Epithelial cell of prostate (primary cell): ENCODE measurements at places on chromosomes 7 and 10.

- no peak for DNase-seq
Observed at GRCh38 chr10:65335311-65335710, 1590.5 kb upstream of the LRRTM3 start.

GRCh38 chr7:12350971-12351370, 52.7 kb downstream of the VWDE start:
- DNase-seq = no peak

GRCh38 chr7:78862411-78862900, 591.0 kb downstream of the MAGI2 start:
- DNase-seq = no peak

DNA sequence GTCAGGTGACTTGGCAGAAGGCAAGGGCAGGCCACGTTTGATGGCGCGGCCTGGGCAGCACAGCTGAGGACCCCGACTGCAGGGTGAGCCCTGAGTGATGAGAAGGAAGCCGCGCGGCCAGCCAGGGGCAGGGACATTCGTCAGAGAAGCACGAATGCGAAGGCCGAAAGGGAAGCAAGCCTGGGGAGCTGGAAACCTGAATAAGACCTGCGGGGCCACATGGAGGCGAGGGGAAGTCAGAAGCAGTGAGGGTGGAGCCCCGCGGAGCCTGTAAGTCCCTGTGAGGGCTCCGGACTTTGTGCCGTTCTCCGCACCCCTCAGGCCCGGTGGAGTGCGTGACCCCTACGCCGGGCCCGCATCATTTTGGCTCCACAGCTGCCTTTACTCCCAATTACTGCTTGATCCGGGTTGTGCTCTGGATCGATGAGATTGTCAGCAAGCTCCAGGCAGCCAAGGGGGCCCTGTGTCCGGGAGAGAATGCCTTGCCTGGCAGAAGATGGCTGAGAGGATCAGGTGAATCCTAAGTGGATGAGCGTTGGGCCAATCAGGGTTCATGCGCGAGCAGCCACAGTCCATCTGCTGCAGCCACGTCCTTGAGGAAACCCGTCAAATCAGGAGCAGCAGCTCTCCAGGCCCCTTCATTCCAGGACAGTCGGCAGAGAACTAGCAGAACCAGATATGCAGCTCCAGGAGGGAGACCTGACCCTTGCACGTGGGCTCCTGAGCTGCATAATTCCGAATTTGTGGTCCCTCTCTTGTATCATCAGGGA, 293.3 kb upstream of the SHH start:
- DNase-seq = no peak

DNA sequence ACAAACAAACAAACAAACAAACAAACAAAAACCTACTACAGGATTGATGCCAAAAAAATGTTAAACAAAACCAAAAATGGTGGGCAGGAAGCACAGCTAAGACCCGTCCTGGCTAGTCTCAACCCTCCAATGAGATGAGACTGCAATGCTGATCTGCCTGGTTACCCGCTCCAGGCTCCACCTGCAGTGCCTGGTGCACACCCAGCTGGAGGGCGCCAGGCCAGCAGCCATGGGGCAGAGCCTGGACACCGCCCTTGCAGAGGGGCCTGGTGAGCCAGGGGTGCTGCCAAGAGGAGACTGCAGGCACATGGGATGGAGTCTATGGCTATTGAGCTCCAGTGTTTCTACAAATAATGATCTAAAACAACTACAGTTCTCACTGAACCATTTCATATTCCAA, 107.0 kb downstream of the LARP4B start:
- no peak for DNase-seq

DNA sequence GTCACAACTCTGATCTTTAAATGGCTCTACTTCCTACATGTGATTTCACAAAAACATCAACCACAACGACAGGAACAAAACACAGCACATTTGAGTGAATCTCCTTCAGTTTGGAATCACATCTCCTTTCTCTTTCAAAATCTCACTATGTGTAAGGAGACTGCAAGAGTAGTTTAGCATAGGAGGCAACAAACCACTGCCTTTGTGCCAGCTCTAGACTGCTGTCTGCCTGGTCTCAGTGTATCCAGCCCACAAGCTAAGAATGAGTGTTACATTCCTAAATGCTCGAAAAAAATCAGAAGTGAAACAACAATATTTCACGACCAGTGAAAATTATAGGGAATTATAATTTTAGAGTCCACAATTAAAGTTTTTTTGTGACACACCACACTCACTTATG, 217.0 kb upstream of the STEAP4 start:
- no peak for DNase-seq

- no peak for DNase-seq
Observed at GRCh38 chr10:132133005-132133404, 53.7 kb upstream of the DPYSL4 start.

- DNase-seq = no peak
Observed at GRCh38 chr10:6416892-6417512, 163.1 kb downstream of the PRKCQ start.

DNA sequence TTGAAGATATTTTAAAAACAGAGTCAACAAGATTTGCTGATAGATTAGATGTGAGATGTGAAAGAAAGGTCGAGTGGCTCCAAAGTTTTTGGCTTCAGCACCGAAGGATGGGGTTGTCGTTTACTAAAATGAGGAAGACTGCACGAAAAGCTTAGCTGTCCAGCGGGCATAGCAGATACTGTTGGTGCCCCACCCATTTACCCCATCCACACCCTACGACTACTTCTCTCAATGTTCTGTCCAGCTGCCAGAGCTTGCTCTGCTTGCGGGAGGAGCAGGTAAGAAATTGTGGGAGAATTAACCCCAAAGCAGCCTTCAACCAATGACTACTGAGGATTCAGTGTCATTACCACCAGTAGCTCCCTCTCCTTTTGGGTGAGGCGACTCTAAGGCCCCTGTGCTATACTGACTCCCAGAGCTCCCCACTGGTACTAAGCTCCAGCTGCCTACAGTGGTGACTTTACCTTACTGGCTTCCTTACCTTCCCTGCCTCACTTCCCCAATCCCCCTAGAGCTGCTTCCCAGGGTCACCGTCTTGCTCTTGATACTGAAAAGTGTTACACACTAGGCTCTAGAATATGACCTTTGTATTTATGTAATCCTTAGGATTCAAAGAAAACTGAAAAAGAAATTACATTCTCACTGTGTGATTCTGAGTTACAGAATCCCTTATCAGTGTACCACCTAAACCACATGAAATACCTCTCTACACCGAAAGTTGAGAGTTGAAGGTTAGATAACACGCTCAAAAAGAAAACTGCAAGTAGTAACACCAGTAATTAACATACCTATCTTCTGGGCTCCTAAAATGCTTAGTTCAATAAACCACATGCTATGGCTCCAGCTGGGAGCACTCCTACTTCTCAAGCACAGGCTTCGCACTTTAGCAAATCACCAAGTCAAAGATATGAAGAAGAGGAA, 22.3 kb downstream of the CACUL1 start:
- no peak for DNase-seq

DNA sequence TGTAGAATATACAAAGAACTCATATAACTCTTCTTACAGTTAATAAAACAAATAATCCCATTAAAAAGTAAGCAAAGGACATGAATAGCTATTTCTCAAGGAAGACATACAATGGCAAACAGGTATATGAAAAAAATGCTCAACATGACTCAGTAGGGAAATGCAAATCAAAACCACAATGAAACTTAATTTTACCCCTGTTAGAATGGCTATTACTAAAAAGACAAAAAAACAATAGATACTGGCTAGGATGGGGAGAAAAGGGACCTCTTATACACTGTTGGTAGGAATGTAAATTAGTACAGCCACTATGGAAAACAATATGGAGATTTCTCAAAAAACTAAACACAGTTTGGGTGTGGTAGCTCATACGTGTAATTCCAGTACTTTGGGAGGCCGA, 37.8 kb downstream of the HERPUD2 start:
- DNase-seq = no peak

DNA sequence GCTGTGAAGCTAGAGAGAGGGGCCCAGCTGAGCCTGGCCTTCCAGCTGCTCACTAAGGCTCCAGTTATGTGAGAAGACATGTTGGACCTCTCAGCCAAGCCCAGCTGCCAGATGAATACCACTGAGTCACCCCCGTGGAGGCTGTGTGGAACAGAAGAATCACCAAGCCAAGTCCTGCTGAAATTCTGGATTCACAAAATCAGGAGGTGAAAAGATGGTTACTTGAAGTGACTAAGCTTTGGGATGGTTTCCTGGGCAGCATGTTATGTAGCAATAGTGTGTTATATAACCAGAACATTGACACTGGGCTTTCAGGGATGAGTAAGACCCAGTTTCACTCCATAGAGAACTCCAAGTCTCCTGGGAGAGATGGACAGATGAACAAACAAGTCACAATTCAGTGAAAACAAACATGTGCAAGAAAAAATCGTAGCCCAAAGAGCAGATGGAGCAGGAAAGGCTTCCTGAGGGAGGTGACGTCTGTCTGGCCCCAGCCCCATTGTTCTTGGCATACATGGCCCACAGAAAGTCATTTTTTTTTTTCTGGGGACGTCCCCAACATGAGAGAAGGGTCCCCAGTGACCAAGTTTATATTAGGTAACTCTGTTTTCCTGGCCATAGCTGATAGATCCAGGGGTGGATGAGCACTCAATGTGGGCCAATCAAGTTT, 64.1 kb upstream of the PDZD8 start:
- peak; percentile 97 for DNase-seq

DNA sequence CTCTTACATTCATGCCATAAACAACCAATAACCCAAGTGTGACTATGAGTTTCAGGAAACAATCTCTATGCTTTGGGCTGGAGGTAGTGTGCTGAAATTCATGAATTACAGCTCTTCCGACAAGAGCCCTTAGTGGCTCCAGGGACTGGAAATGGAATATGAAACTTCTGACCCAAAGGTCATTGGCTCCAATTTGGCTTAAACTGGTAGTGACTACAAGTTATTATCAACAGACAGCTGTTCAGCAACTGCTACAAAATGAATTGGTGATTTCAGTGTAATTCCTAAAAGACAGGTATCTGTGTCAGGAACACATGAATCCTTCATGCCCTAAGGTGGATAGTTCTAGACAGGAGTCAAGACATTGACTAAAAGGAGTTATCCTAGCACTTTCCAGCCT, 745.4 kb downstream of the PHTF2 start:
- DNase-seq = no peak

- DNase-seq = no peak
Observed at GRCh38 chr7:8146788-8147413, 115.1 kb downstream of the ICA1 start.

- no peak for DNase-seq
Observed at GRCh38 chr10:83372646-83373045, 766.7 kb upstream of the GHITM start.

DNA sequence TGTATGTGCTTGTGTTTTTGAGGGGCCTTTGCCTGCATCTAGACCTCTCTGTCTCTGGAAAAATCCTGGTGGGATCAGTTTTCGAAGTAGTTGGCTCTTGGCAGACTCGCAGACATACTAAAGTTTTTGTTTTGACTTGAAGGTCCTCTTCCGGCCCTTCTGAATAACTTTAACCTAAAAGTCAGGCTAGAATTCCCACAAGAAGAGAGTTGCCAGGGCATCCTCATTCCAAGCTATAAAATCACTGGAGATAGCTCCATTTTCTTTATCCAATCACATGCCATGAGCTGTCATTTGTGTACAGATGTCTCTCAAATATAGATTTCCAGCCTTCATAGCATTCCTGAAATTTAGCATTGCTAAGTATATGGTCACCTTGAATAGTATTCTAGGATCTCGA, 967.8 kb downstream of the LRMDA start:
- DNase-seq = no peak

DNA sequence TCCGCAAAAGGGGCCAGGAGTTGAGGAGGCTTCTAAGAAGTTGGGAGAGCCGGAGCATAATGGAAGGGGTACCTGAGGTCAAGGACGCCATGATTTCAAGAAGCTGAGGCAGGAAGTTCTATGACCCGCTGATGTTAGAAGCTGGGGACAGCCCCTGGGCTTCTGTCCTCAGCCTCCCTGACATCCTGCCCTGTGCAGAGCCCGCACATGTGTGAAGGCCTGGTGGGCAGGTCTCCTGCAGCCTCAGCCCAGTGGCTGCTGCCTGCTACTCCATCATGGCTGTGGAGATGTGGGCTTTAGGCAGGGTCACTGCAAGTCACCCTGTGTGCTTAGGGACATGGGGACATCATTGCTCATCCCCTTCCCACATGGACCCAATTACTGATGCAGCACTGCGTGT, 53.8 kb upstream of the PCBD1 start:
- no peak for DNase-seq

GRCh38 chr7:111175908-111176441, 85.0 kb downstream of the LRRN3 start:
- no peak for DNase-seq

- no peak for DNase-seq
Observed at GRCh38 chr10:72274730-72275350, 1.1 kb downstream of the DDIT4 start.

GRCh38 chr7:159118197-159118595, 26.5 kb downstream of the VIPR2 start:
- no peak for DNase-seq

DNA sequence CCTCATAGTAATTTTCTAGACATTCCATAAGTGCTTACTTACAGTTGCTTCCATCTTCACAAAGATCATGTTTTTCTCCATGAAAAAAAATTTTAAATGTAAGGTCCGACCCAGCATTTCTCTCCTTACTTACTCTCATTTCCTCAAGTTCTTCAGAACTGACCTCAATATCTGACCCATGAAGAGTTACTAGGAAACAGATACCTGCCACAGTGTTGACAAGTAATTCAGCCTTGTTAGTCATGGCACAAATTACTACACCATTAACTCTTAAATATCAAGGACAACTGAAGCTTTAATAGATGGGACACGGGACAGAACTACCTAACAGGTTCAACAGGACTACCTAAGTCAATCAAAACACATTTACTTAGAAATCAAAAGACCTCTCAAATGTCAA, 316.2 kb downstream of the POM121L12 start:
- DNase-seq = no peak

GRCh38 chr7:73338321-73338720, 10.4 kb downstream of the FKBP6 start:
- DNase-seq = no peak

DNA sequence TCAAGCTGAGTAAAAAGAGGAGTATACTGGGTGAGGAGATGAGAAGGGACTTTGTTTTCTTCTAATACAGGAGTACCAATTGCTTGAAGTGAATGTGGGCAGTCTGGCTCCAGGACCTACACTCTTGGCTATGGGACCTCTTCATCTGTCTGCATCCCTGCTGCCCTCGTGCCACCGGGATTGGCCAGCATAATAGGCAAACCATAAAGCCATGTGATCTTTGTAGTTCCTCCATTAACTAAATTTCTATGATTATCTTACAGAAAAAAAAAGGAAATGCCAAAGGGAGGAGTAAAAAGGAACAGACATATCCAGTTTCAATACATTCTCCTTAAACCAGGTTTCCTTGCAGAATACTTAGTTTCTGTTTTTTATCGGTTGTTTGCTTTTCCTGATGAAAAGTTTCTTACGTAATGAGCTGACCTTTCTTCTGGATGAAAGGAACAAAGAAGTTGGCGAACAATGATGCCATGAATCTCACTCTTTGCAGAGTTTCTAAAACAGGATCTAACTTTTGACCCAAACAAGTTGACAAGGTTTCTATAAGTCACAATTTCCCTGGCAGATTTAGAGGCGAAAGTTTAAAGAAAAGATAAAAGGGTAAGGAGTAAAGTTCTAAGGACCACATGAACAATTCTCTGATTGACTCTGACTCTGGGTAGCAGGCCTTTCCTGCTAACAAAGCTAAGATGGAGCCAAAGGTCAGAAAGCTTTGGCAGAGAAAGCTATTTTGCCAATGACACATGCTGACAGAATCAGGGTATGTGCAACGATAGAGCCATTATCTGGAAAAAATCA, 54.1 kb downstream of the LAMB1 start:
- DNase-seq = no peak

GRCh38 chr10:30639946-30640786, 10.6 kb upstream of the LYZL2 start:
- peak; percentile 6 for DNase-seq
